Tibial nerve (tissue), 4 donors: ENCODE measurements at places on chromosomes 6 and 20.

GRCh38 chr20:49380337-49380780 lies 102.1 kb downstream of the KCNB1 start:
- DNase-seq: no peak

GRCh38 chr6:155414049-155414448 lies 41.6 kb downstream of the NOX3 start:
- DNase-seq: no peak

DNA sequence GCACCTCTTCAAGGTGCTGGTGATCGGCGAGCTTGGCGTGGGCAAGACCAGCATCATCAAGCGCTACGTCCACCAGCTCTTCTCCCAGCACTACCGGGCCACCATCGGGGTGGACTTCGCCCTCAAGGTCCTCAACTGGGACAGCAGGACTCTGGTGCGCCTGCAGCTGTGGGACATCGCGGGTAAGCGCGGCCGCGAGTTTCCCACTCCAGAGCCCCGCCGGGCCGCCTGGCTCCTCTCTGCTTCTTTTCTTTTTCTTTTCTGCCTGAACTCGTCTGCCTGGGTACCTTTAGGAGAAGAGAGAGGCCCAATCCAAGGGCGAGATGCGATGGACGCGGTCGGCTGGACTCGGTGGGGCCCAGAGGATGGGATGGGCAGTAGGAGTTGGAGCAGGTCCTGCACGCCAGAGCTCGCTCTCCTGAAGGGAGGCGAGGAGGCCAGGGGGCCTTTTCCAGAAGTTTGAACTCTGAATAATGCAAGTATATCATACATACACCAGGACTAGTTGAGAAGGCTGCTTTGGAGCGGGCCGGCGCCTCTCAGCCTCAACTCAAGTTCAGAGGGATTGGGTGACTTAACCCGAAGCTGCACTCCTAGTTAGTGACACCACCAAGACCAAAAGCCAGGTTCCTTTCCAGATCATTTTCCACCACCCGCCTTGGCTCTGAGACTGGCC lies 445 bp downstream of the RAB32 start:
- peak; percentile 37 for DNase-seq

DNA sequence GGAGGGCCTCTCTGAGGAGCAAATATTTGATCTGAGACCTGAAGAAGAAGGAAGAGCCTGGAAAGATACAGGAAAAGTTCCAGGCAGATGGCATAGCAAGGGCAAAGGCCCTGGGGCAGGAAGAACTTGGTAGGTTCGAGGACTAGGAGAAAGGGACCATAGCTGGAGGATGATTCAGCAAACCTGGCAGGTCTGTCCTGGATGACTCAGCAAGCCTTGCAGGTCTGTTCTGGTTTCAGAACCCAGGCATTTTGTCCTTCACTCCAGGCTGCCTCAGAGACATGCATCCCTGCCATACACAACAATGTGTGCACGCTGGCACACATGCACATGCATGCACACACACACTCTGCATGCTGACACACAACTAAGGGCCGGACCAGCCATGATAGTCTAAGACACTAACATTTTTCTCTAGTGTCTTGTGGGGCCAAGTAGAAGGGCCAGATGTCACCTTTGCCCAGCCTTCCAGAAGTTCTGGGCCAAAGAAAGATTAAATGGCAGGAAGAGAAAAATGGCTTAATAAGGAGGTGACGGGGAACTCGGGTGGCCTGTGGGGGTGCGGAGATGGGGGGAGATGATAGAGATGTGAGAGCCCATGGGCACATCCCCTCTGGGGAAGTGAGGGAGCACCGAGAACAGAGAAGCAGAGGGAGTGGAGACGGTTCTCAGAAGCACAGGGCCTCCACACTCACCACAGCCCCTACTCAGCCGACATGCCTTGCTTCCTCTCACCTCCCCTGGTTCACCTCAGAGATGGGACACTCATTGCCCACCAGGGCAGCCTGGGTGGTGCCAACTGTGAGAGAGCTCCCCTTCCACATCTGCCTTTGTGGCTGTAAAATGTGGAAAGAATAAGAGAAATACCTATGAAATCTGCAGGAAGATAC lies 15.4 kb upstream of the TRIB3 start:
- no peak for DNase-seq

DNA sequence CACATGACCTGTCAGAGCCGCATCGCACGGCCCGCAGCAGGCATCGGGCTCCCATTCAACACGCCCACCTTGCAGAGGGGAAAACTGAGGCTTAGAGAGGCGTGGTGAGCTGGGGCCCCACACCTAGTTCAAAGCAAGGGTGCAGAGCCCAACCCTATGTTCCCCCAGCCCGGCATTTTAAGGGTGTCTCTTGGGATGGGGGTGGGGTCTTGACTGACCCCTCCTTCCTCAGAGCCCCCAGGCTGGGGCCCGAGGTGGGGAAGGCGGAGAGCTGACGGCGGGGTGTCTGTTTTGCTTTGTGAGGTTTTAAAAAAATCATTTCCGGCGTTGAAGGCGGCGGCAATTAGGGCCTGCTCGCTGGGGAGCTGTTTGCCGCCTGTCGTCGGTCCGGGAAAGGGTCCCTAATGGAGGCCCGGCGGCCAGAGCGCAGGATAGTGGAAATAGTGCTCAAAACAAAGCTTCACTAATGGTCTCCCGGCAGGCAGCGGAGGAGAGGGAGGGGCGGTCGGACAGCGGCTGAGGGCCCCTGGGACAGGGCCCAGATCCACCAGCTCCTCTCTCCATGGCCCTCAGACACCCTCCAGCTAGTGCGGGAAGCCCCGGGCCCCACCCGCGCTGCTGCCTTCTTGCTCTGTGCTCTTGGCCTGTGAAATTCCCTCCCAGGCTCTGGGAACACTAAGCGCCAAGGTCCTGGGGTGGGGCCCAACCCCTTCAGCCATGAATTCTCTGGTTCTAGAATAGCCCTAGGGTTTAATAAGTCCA lies 11.9 kb downstream of the VSTM2L start:
- no peak for DNase-seq

- no peak for DNase-seq
Observed at GRCh38 chr6:119170103-119170446, 91.6 kb upstream of the FAM184A start.

GRCh38 chr6:42520786-42521607 lies 42.8 kb upstream of the UBR2 start:
- no peak for DNase-seq

- no peak for DNase-seq
Observed at GRCh38 chr20:35640724-35641123, 24.0 kb downstream of the CPNE1 start.

DNA sequence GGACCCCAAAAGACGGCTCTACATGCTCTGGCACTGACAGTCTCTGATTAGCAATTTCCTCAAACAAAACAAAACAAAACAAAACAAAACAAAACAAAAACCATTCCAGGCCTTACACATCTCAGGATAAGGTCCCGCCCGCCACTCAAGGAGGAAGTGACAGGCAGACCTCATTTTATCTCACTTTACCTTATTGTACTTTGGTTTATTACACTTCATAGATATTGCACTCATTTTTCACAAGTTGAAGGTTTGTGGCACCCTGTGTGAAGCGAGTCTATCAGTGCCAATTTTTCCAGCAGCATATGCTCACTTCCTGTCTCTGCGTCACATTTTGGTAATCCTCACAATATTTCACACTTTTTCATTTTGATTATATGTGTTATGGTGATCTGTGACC lies 15.2 kb downstream of the ZBP1 start:
- no peak for DNase-seq

DNA sequence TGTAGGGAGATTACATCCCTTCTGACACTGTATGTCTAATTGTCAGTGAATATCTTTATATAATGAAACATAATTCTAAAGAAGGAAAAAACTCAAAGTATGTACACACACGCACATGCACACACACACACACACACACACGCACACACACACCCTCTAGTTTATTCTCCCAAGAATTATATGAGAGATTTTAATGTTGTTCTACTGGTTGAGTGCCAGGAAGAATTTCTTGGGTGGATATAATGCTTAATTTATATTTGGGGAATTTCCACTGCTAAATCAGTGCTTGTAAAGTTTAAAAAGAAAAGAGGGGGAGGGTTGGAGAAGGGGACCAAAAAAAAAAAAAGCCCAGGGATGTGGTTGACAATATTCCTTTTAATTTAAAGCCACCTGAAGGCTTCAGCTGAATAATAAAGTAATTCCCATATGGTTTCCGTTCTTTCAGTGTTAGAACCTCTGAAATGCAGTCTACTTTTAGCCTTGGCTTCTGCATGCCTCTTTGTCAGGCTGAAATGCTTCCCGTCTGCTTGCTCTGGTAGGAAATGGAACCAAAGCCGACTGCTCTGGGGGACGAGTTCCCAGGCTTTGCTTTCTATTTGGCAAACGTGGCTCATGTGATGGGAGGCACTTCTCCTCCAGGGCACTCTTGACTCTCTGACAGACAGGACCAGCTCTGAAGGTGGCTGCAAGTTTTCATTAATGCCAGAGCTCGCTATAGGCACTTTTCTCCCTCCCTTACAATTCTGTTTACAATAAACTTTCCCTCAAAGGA lies 225.4 kb downstream of the PRL start:
- no peak for DNase-seq

- no peak for DNase-seq
Observed at GRCh38 chr6:170042596-170043118, 248.2 kb downstream of the DLL1 start.

GRCh38 chr6:165091121-165091785 lies 218.2 kb downstream of the C6orf118 start:
- DNase-seq: no peak

DNA sequence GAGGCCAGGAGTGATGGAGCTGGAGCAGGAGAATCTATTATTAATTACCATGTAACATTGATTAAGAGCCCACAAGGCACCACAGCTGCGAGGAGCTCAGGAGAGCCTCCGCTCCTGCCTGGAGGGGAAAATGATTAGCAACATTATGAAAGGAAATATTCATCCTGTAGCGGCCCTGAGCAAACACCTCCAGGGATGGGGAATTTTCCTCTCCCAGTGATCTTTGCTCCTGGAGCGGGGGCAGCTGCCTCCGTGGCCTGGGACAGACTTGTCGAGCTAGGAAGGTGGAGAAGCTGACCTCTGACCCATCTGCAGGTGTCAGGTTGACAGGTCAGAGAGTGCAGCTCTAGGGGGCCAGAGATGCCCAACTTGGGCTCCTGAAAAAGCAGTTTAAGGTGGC lies 40.1 kb upstream of the SIRPA start:
- DNase-seq: no peak

DNA sequence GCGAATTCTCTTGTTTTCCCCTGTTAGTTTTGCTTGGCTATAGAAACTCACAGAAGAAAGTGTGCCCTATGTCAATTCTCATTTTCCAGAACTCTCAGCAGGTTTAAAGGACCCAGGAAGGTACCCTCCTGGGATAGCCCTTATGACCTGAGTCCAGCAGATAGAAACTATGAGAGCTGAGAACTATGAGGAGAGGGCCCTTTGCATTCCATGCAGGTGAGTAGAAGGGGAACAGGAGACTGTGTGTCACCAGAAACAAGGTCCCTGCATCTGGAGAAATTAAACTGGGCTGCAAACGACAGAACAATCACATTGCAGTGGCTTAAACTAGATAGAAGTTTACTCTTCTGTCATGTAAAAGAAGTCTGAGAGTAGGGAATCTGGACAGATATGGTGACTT lies 35.7 kb upstream of the SCUBE3 start:
- no peak for DNase-seq

GRCh38 chr6:20644667-20645370 lies 110.6 kb downstream of the CDKAL1 start:
- DNase-seq: no peak

GRCh38 chr20:14799545-14800216 lies 462.3 kb upstream of the FLRT3 start:
- no peak for DNase-seq

- DNase-seq: no peak
Observed at GRCh38 chr20:59945731-59946130, 5.5 kb downstream of the FAM217B start.

GRCh38 chr20:46823753-46824152 lies 70.9 kb upstream of the EYA2 start:
- no peak for DNase-seq

DNA sequence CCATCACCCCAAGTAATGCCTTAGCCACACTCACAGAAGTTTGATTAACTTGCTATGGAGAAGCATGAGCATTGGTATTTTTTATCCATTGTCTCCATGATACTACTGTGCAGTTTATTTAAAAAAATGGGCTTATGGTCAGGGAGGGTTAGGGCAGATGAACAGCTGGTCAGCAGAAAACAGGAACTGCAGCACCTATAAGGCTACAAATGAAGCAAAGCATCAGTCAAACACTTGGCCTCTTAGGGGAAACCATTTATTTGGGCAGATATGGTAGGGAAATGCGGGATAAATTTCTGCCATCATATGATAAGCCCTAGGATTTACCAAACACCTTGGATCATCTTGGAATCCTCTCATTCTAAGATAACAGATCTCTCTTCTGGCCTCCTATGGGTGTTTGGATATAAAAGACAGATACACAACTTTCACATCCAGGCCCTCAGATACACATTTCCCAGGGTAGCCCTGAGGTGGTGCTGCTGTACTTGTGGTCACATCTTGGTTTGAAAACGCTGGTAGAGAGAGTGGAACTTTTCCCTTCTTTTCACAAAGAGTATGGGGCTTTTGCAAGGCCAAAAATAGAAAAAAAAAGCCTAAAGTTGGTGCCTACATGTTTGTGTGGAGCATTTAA lies 42.8 kb upstream of the AHI1 start:
- no peak for DNase-seq

DNA sequence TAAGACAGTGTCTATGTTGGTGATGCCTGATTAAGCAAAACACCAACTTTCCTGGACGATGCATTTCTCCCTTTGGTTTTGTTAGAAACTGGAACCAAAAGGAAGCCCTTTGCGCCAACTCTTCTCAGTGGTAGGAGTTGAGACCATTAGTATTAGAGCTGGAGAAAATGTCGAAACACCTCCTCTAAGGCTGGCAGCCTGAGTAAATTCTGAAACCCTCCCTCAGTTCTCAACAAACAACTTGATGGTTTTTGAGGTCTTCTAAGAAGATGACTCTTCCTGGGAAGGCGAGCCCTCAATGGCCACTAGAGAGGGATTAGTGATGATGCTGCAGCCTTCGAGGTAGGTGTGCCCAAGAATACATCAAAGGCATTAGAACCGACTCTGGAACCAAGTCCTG lies 78.4 kb upstream of the CCN6 start:
- DNase-seq: no peak

- DNase-seq: no peak
Observed at GRCh38 chr6:29506446-29507067, 18.8 kb upstream of the MAS1L start.

GRCh38 chr6:89940225-89941027 lies 46.2 kb downstream of the GJA10 start:
- peak; percentile 57 for DNase-seq

DNA sequence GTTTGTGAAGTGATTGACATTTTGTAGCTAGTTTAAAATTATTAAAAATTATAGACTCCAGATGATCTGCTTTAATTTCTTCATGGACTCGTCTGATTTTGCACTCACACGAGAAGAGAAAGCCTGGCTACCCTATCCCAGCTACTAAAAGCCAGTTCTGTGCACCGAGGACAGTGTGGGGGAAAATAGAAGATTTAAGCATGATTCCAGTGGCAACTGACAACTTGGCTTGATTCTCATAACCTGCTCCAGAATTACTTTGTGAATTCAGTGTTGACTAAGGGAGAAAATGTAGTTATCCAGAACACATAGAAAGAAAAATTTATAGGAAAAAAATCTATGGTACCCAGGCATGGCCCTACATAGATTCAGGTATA lies 88.7 kb downstream of the SNAP25 start:
- no peak for DNase-seq

GRCh38 chr20:19692685-19693119 lies 65.4 kb upstream of the RIN2 start:
- DNase-seq: peak; percentile 37

GRCh38 chr6:11076540-11076939 lies 17.1 kb upstream of the SMIM13 start:
- no peak for DNase-seq
